ENCODE measurements at places on chromosomes 1 and 21.

DNA sequence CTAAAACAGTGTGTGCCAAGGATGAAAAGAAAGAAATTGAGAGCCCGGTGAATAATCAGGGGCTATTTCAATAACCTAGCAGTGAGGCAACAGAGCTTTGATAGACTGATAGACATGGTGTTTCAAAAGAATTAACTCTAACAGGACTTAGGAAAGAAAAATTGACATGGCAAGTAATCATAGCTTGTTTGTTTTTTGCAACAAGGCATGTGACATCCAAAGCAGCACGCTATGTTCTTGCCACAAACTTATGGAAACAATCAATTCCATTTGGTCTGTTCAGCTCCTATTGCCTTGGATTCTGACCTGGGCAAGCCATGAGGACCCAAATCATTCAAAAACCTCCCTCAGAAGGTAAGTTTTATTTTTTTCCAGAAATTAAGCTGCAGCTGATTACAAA lies 608.5 kb downstream of the SMYD3 start:
- DNase-seq: no peak

DNA sequence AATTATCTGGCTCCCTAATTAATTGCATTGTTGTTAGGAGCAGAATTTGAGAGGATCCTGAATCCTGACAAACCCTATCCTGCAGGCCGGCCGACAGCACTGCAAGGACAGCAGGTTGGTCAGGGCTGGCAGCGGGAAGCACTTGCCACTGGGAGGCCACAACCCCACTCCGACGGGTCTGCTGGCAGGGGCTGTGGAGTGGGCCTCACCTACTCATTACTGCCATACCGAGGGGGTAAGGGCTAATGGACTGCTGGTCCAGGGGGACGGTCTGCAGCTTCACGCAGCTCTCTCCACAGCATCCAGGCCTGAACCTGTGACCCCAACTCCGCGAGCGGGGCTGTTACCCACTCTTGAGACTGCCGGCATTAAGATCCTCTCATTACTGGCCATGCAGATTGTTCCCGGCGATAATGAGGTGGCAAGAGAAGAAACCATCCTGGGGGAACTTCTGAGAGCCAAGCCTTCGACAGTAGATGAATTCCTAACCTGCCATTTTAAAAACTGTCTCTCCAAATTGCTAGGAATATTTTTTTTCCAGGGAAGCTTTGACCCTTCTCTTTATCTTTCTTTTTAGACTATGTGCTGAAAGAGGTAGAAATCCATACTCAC lies 501.3 kb downstream of the OMA1 start:
- no peak for DNase-seq

- DNase-seq: no peak
These were observed 19.9 kb downstream of the SLC19A1 start for GRCh38 chr21:45522381-45522780.

- no peak for DNase-seq
These were observed 187.1 kb downstream of the CDC42BPA start for GRCh38 chr1:227131193-227131592.

GRCh38 chr1:99439433-99440075 lies 175.3 kb downstream of the PLPPR4 start:
- DNase-seq: no peak

DNA sequence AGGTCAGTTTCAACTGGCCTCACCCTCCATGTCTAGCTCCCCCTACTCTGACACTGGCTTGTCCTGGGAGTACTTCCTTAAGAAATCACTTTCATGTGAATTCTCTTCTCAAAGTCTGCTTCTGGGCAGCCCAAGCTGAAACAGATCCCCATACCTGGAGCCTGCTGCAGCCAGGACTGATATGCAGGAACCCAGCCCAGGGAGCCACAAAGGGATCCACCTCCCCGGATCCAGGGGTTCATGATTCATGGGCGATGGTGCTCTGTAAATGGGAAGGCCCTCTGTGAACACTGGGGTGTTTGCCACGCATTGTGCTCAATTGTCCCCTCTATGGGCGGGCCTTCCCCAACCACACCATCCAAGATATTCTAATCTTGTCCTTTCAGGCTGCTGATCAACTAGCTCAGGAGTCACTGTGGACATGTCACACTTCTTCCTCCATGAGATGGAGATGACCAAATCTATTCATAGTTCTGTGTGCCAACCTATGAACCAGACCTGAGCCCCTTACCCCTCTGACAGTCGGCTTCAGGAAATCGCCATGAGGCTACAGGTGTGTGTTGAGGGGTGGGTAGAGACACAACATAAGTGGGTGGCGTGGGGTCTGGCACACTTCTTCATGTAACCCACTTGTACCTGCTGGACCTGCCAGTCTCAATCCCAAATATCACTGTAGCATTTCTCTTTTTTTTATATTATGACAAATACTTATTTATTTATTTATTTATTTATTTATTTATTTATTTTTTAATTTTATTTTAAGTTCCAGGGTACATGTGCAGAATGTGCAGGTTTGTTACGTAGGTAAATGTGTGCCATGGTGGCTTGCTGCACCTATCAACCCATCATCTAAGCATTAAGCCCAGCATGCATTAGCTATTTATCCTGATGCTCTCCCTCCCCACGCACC lies 41.8 kb downstream of the RUNX3 start:
- no peak for DNase-seq

DNA sequence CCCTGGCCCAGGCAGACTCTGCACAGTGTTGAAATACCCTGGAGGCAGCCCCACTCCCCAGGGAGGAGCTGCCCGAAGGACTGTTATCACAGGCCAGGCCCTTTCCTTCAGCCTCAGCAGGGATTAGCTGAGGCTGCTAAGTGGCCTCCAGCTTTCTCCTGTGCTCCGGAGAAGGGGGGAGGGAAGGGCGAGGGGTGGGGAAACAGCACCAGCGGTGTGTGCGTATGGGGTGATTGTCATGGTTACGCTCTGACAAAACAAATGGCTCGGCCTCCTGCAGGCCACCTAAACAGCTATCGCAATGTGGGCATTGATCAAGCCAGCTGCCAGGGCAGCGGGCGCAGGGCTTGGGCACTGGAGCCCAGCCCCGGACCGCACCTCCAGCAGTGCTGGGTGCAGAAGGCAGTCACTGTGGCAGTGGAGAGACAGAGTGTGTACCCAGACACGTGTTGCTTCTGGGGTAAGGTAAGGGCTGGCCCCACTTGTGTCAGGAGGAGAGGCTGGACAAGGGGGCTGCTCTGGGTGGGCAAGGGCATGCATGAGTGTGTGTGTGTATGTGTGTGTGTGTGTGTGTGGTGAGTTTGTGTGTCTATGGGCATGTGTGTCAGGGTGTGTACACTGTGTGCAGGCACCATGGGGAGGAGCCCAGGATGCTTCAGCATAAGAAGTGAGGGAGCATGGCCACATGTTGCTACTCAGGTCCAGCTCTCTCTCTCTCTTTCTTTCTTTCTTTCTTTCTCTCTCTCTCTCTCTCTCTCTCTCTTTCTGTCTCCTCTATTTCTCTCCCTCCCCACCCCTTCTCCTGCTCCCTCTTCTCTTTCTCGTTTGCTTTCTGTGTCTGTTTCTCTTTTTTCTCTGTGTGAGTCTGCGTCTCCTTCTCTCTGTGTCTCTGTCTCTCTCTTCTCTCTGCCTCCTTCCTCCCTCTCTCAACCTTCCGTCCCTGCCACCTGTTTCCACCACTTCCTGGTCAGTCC lies at the start of gene VWA5B1:
TSS of gene VWA5B1 (plus strand) at position 252 of the 974 bp plus-strand sequence. CDS start 19,727 bp downstream, outside the sequence.
- no peak for DNase-seq

DNA sequence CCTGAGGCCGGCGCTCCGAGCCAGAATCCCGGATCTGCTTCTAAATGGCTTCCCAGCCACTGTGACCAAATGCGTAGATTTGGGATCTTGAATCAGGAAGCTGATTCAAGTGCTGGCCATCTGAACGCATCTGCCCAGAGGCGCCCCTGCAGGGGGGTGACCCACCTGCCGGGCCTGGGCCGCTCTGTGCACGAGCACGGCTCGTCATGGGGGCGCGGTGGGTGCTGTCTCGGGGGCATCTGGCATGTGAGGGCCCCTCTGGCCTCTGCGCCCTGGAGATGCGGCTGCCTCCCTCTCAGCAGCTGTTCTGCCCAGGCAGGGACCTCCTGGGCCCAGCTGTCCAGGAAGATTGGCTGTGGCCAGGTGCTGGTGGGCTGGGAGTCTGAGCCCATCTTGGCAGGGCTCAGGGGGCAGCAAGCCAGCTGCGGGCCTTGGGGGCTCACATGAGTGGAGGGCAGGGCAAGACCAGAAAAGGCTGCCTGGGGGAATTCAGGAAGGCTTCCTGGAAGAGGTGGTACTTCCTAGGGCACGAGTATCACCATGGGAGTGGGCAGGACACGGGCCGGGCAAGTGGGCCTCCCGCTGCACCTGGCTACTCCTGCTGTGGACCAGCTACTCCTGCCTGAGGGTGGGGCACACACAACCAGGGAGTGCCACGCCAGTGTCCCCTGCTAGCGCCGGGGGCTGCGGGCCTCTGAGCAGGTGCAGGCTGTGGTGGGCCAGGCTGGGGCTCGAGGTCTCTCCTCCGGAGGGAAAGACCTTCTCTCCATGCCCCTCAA lies 25.1 kb downstream of the PLCH2 start:
- DNase-seq: no peak

- DNase-seq: no peak
These were observed 7.3 kb downstream of the RUSC1 start for GRCh38 chr1:155327981-155328380.

DNA sequence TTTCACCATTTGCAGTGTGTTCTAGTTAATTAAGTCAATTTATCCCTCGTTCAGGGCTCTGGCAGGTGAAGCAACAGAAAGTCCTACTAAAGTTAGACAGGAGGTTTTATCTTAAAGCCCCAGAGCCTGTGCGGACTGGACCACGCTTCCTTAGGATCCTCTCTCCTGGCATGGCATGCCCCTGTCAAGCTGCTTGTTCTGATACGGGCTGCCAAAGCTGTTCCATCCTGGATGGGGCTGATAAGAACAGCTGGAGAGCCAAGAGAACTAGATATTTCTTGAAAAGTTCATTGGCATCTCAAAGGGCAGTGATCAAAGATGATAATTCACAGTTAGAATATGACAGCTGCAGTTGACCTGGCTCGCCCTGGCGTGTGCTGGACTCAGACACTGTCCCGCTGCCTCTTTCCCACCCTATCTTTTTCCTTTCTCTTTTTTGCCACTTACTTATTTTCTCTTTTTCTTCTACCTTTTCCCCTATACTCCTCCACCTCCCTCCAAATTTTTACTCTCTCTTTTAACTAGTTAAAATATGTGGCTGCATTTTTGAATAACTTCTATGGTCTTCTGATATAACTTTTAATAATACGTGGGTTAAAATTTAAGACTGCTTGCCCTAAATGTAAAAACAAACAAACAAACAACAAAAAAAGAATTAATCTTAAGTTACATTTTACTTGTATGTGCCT lies 96.7 kb downstream of the ABCA4 start:
- no peak for DNase-seq

- no peak for DNase-seq
These were observed 572 bp downstream of the FUCA1 start for GRCh38 chr1:23867542-23867894.

DNA sequence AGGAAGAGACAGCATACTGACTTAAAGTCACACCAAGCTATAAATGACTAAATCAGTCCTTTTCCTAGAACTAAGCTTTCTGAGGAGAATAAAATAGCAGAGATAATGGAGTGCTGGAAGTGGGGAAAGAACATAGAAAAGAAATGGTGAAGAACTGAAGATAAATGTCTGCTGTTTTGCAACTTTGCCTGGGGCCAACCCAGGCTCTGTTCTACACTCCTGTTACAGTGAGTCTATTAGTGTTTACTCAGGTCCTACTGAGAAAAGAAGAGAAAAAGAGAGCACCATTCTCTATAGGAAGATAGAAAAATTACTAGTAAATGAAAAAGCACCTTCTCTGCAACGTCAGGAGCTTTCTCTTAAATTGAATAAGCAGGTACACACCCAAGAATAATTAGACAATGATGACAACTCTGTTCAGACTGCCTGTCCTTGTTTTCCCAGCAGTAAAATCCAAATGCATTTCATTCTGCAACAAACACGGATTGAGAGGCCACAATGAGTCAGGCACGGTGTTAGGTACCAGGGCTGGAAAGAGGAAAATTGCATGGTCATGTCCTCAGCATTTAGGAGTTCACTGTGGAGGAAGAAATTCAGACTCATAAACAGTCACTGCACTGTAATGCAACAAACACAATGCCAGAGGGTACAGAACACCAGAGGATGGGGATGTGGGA lies 139.4 kb upstream of the CAMK1G start:
- no peak for DNase-seq

DNA sequence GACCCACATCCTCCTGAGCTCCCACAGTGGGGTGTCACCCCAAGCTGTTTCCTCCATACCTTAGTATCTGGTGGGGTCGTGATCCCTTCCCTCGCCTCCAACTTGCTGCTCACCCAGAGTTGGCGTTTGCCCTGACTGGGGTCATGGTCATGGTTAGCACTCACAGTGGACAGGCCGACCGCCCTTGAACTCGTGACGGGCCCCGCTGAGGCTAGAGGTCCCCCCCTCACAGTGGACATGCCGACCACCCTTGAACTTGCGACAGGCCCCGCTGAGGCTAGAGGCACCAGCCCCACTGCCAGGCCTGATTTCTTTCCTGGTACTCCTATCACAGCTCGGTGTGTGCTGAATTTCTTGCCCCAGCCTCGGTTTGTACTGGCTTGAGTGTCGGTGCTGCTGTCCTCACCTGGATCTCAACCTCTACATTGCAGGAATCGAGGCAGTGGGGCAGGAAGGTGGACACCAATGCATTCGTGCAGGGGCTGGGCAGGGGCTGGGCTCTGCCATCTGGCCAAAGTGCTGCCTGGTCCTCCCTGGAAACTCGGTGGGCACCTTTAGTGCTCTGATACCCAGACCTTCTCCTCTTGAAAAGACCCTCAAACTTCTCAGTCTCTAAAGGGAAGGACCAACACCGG lies 37.5 kb upstream of the AJAP1 start:
- DNase-seq: no peak

DNA sequence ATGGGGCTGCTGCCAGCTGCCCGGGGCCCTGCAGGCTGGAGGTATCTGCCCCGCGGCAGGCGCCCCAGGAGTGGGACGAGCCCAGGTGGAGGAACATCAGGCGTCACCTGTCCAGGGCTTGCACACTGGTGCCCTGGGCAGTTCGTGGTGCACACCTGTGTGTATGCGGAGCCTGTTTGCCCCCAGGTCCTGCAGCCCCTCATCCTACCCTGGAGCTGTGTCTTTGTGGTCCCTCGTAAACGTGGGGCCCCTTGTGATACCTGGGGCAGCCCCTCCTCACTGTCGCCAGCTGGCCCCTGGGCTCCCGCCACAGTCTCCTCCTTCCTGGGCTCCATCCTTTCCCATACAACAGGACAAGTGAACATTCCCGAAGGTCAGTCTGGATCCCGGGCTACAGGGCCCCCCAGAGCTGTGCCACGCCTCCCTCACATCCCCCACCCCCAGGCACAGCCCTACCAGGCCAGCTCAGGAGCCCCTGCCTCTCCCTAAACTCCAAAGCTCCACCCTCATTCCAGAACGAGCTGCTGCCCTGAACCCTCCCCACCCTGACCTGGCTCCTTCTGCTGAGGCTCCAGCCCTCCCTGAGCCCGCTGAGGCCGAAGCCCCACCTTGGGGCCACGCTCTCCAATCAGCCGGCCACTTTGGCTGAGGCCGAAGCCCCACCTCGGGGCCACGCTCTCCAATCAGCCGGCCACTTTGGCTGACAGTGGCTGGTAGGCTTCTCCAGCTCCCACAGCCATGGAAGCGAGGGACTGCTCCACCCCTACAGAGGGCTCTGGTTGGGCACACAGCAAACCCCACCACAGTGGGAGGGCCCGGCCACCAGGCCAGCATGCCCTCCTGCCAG lies 42.6 kb downstream of the UBE2G2 start:
- DNase-seq: no peak
